Mesothelial cell of epicardium (in vitro differentiated cells): ENCODE measurements at places on chromosomes 13 and 19. TPM values are rescaled to one million over a fixed set of nuclear protein-coding genes. Genes with fewer than 3 reads are reported as not detected.
A peak's percentile ranks its signal among the peaks of the same experiment; 100 is the strongest.

Gene FFAR3
- total RNA-seq: 0.27 to 0.31 TPM in 2 of 3 replicates, not detected in the other

Gene FAM98C
- total RNA-seq: 17.9 to 20.6 TPM (median 18.8 TPM) in 3 replicates

Gene TECR
- total RNA-seq: 111 to 116 TPM (median 115 TPM) in 3 replicates

Gene LILRB2
- not detected in 3 replicates for total RNA-seq

Gene INSR
- 42.3 to 46.5 TPM (median 44.7 TPM) in 3 replicates for total RNA-seq

Gene ZNF699
- 9.5 to 11.2 TPM (median 10.1 TPM) in 3 replicates for total RNA-seq

Gene HSD17B14
- total RNA-seq: 22.9 to 29.6 TPM (median 27.1 TPM) in 3 replicates

Gene NLRP7
- 0.07 to 0.09 TPM in 2 of 3 replicates, not detected in the other for total RNA-seq

Gene CYP2F1
- not detected in 3 replicates for total RNA-seq

Gene ZNF8
- total RNA-seq: 21.6 to 22.1 TPM (median 21.9 TPM) in 3 replicates

DNA sequence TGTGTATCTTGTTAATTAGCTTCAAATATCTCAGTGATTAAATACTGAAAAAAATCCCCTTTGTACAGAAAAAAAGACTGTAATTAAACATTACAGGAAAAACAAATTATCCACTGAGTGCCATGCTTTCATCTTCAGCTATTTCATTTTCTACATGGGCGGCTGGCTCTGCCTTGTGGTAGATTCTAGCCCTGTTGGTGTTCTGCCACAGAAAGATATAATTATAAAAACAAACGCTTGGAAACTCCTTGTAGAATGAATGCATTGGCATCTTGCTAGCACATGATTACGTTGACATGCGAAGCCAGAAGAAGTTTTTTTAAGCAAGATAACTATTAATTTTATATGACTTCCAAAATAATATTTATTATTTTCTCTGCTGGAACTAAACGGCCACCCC is 496.8 kb downstream of the MYO16 start:
- no peak overlapping the region for H3K27ac ChIP-seq
- no peaks in the 10 kb centered on the region for H3K36me3 ChIP-seq
- H3K4me1 ChIP-seq: peaks cover 5% of the 10 kb centered on the region
- no peaks in the 10 kb centered on the region for H3K27me3 ChIP-seq
- DNase-seq: no peak

- H3K4me3 ChIP-seq: peak overlapping the region; percentile 33
- H3K27ac ChIP-seq: no peak overlapping the region
- no peak for DNase-seq
- H3K4me1 ChIP-seq: peaks cover 17% of the 10 kb centered on the region
- peaks cover 2% of the 10 kb centered on the region for H3K27me3 ChIP-seq
- no peaks in the 10 kb centered on the region for H3K36me3 ChIP-seq
These were observed 68.4 kb upstream of the TM9SF2 start for GRCh38 chr13:99432609-99433542.

DNA sequence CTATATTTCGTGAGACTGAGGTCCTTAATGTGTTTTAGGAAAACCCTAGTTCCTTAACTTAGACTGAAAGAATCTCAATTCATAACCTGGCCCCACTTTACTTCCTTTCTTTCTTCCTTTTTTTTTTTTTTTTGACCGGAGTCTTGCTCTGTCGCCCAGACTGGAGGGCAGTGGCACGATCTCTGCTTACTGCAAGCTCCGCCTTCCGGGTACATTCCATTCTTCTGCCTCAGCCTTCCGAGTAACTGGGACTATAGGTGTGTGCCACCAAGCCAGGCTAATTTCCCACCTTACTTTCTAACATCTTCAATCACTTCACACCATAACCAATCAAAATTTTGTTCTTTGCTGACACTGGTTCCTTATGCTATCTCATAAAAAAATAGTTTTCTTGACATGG is 2097.0 kb downstream of the PCDH9 start:
- DNase-seq: no peak
- no peaks in the 10 kb centered on the region for H3K4me1 ChIP-seq
- H3K36me3 ChIP-seq: no peaks in the 10 kb centered on the region

DNA sequence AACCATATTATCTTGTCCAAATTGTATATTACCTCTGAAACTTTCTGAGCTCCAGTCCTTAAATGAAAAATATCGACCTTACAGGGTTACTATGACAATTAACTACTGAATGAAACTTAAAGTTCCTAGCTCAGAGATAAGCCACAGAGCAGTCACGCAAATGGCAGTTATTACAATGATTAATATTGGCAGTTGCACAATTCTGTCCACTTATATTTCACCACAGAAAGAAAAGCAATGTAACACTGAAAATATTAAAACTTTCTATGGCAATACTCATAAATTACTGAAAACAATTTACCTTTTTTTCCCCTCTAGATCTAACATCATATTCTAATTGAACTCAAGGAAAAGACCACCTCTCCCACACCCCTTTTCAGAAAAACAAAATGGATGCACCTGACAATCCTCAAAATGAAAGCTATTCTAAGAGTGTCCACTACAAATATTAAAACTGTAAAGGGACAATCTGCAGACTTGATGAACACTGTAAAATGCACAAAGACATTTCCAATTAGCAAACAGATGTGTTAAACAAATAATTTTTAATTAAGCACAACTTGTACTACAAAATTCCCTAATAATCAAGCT is 14.6 kb downstream of the LNX2 start:
- no peak for DNase-seq
- no peak overlapping the region for H3K4me3 ChIP-seq
- H3K36me3 ChIP-seq: peaks cover 4% of the 10 kb centered on the region
- peaks cover 40% of the 10 kb centered on the region for H3K4me1 ChIP-seq

GRCh38 chr19:1825909-1826556 is 14.0 kb upstream of the ATP8B3 start:
- H3K4me1 ChIP-seq: peaks cover 1% of the 10 kb centered on the region
- no peak overlapping the region for H3K4me3 ChIP-seq
- no peaks in the 10 kb centered on the region for H3K27me3 ChIP-seq
- peak; percentile 62 for DNase-seq
- H3K36me3 ChIP-seq: peaks cover 13% of the 10 kb centered on the region
- no peak overlapping the region for H3K27ac ChIP-seq

- H3K4me1 ChIP-seq: no peaks in the 10 kb centered on the region
- H3K27me3 ChIP-seq: no peaks in the 10 kb centered on the region
- no peak overlapping the region for H3K4me3 ChIP-seq
- DNase-seq: no peak
- H3K36me3 ChIP-seq: no peaks in the 10 kb centered on the region
- no peak overlapping the region for H3K27ac ChIP-seq
These were observed 1921.9 kb downstream of the OLFM4 start for GRCh38 chr13:54950546-54950945.

DNA sequence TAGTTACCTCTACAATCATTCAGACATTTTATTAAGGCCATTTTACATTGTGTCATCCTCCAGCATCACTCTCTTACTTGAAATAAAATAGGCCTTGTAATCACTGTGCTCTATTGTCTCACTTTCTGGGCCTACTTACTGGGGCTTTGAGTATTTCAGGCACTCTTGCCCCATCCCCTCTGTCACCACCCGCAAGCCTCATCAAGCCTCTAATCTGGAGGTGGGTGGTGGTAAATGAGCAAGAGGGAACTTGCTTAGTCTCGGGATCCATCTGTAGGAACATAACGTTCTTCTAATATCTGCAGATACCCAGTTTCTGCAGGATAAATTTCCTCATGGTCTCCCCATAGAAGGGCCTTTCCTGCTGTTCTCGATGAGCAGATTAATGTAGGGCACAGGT is 19.4 kb upstream of the GPR18 start:
- H3K27ac ChIP-seq: no peak overlapping the region
- H3K4me1 ChIP-seq: no peaks in the 10 kb centered on the region
- H3K36me3 ChIP-seq: peaks cover 15% of the 10 kb centered on the region
- DNase-seq: no peak
- no peaks in the 10 kb centered on the region for H3K27me3 ChIP-seq

DNA sequence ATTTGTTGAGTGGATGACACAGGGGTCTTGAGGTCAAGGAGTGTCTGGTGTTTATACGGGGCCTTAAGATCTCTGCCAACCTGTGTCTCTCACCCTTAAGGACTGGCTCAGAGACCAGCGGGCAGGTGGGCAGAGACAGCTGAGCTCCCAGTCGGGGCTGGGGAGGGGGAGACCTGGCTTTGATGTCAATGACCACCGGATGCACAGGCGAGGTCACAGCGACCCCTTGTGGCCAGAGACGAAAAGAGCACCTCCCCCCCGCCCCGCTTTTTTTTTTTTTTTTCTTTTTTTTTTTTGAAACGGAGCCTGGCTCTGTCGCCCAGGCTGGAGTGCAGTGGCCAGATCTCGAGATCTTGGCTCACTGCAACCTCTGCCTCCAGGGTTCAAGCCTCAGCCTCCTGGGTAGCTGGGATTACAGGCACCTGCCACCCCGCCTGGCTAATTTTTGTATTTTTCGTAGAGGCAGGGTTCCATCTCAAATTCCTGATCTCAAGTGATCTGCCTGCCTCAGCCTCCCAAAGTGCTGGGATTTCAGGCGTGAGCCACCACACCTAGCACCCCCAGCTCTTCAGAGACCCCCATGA is 12.1 kb upstream of the KLK14 start:
- H3K4me1 ChIP-seq: peaks cover 25% of the 10 kb centered on the region
- no peak overlapping the region for H3K4me3 ChIP-seq
- H3K27ac ChIP-seq: no peak overlapping the region

DNA sequence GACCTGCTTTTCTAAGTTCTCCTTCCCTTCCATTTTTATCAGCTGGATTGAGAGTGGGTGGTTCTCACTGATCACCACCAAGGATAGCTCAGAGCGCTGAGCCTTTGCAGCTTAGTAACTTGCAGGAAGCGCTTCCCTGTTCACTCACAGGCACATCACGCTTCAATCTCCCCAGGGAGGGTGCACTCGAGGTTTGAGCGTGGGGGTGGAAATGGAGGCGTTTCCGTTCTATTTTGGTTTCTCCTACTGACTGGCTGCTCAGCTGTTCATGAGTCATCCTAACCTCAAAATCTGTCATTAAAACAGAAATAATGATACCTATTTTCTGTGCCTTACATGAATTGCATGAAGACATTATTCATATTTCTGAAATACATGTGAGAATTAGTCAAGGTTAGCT is 292.1 kb downstream of the SPRY2 start:
- H3K4me3 ChIP-seq: no peak overlapping the region
- no peak for DNase-seq
- peaks cover 18% of the 10 kb centered on the region for H3K4me1 ChIP-seq
- H3K36me3 ChIP-seq: no peaks in the 10 kb centered on the region
- no peaks in the 10 kb centered on the region for H3K27me3 ChIP-seq
- no peak overlapping the region for H3K27ac ChIP-seq

GRCh38 chr19:19459707-19460251 is 54.3 kb downstream of the GATAD2A start:
- no peak for DNase-seq
- peaks cover 77% of the 10 kb centered on the region for H3K4me1 ChIP-seq
- H3K4me3 ChIP-seq: no peak overlapping the region
- no peaks in the 10 kb centered on the region for H3K27me3 ChIP-seq
- peak overlapping the region; percentile 21 for H3K27ac ChIP-seq

- no peak for DNase-seq
- peak overlapping the region; percentile 78 for H3K4me3 ChIP-seq
- H3K4me1 ChIP-seq: peaks cover 23% of the 10 kb centered on the region
- peaks cover 2% of the 10 kb centered on the region for H3K36me3 ChIP-seq
- H3K27me3 ChIP-seq: no peaks in the 10 kb centered on the region
These were observed 1.5 kb downstream of the ZNF787 start for GRCh38 chr19:56119582-56119978.

GRCh38 chr19:47210689-47211316 is 20.2 kb downstream of the BBC3 start:
- DNase-seq: no peak
- peaks cover 29% of the 10 kb centered on the region for H3K36me3 ChIP-seq
- no peak overlapping the region for H3K4me3 ChIP-seq
- H3K4me1 ChIP-seq: peaks cover 5% of the 10 kb centered on the region
- H3K27me3 ChIP-seq: no peaks in the 10 kb centered on the region

GRCh38 chr19:2055931-2056836 is 5.1 kb upstream of the MKNK2 start:
- no peak overlapping the region for H3K4me3 ChIP-seq
- peak overlapping the region; percentile 91 for H3K27ac ChIP-seq
- no peaks in the 10 kb centered on the region for H3K27me3 ChIP-seq
- H3K4me1 ChIP-seq: peaks cover 32% of the 10 kb centered on the region

- no peak overlapping the region for H3K4me3 ChIP-seq
- no peak overlapping the region for H3K27ac ChIP-seq
- H3K4me1 ChIP-seq: no peaks in the 10 kb centered on the region
- H3K36me3 ChIP-seq: peaks cover 11% of the 10 kb centered on the region
These were observed 227.4 kb downstream of the ABCC4 start for GRCh38 chr13:95073747-95074311.

DNA sequence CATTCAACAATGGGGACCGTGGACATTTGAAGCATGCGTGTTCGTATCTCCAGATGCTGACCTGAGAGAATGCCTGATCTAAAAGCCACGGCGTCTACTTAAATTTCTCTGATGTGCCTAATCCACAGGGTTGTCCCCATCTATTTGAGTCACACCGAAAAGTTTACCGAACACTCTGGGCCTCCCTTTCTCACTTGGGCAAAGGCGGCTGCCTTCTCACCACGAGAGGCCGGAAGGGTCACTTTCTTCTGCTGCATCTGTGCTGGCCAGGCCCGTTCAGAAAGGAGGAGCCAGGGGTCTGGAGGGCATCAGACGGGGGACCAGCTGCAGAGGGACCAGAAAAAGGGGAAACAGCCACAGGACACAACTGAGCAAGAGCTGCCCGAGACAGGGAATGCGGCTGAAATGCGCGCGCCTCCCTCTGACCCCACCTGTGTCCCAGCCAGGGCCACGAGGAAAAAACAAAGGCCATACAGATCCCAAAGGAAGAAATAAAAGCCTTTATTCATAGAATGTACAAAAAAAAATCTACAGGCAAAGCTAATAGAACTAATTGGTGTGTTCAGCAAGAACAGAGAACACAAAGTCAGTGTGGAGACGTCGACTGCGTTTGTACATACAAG is 71.3 kb upstream of the C13orf46 start:
- no peak overlapping the region for H3K4me3 ChIP-seq
- H3K27me3 ChIP-seq: no peaks in the 10 kb centered on the region
- peak overlapping the region; percentile 94 for H3K27ac ChIP-seq
- H3K36me3 ChIP-seq: peaks cover 3% of the 10 kb centered on the region
- DNase-seq: no peak

DNA sequence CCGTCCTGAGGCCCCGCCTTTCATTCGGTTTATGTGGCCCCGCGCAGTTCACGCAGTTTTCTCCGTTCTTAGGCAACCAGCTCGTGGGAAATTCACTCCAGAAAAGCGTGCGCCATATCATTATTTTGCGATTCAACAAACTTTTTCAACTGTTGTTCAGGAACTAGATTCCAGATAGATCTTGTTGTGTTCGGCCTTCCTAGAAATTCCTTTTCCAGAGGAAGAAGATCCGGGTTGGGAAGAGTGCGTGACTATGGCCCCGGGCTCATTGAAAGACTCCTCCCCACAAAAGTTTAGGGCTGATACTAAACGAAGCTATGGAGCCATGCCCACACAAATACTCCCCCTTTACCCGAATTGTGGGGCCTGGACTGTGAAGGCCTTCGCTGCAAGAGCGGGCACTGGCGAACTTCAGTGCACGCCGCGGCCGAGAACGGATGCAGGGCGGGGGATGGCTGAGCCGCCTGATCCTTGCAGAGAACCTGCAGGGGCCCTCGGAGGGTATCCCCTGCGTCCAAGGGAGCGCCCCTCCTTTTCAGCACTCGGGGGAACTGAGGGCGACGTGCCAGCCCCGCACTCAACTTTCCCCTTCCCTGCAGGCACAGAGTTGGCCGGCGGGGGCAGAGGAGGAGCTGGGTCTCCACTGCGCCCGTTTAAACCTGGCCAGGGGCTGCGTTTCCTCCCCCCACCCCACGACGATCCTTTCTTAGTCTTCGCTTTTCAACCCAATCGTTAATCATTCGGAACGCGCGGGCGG is 904 bp upstream of the SOX1 start:
- peaks cover 85% of the 10 kb centered on the region for H3K27me3 ChIP-seq
- H3K4me1 ChIP-seq: peaks cover 10% of the 10 kb centered on the region
- H3K27ac ChIP-seq: no peak overlapping the region
